ENCODE measurements at places on chromosomes 2 and 18. TPM values are rescaled to one million over a fixed set of nuclear protein-coding genes. Genes with fewer than 3 reads are reported as not detected.
A peak's percentile ranks its signal among the peaks of the same experiment; 100 is the strongest.

DNA sequence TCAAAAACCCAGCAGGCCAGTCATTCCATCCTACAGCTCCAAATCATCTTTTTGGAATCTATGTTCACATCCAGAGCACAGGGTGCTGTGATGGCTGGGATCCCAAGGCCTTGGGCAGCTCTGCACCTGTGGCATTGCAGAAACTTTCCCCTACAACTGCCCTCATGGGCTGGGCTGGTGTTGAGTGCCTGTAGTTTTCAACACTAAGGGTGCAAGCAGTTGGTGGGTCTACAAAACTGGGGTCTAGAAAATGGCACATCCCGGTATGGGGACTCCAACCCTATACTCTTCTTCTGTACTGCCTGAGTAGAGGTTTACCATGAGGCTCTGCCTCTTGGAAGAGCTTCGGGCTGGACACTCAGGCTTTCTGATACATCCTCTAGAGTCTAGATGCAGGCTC is 95.2 kb upstream of the TEKT4 start:
- no peak for DNase-seq

GRCh38 chr18:42574871-42575270 is 540.6 kb downstream of the RIT2 start:
- no peak for DNase-seq

GRCh38 chr2:25512707-25513106 is 160.7 kb downstream of the DTNB start:
- DNase-seq, result no peak

- no peak for DNase-seq
These were observed 891.8 kb downstream of the DSC3 start for GRCh38 chr18:30150586-30151250.

DNA sequence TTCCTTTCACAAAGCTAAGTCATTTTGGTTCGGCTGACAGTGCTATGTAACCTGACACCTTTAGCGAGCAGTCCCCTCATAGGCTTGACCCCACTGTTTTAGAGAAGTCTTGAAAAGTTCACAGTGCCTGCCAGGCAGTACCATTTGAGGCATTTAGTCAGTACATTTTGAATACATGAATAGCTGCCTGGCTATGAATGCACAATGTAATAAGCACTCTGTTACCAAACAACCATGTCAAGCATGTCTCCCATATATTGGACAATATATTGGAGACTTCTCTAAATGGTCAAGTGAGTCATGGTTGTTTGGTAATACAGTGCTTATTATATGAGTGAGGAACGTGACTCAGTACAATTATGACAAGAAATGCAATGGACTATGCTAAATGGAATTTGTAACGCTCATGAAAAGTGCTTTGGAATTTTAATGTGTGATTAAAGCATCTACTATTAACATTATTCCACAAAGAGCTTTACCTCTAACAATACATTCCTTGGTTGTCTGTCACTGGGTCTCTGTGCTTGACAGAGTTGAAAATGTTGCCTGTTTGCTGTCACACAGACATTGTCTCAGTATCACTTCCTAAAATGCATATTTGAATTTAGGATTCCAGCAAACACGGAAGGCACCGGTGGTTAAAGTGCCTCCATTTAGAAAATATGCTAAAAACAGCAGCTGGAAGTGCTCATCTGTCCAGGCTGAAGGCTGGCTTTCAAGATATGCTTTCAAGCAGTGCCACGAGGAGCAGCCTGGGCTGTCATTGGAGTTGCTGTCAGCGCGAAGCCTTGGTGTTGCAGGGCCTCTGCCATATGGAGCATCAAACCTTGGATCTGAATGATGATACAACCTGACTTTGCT is 458.6 kb downstream of the FBXO15 start:
- DNase-seq, result no peak

- no peak for DNase-seq
These were observed 12.6 kb downstream of the CTAGE1 start for GRCh38 chr18:22405142-22405541.

The REG3A gene
- not detected for polyA plus RNA-seq

DNA sequence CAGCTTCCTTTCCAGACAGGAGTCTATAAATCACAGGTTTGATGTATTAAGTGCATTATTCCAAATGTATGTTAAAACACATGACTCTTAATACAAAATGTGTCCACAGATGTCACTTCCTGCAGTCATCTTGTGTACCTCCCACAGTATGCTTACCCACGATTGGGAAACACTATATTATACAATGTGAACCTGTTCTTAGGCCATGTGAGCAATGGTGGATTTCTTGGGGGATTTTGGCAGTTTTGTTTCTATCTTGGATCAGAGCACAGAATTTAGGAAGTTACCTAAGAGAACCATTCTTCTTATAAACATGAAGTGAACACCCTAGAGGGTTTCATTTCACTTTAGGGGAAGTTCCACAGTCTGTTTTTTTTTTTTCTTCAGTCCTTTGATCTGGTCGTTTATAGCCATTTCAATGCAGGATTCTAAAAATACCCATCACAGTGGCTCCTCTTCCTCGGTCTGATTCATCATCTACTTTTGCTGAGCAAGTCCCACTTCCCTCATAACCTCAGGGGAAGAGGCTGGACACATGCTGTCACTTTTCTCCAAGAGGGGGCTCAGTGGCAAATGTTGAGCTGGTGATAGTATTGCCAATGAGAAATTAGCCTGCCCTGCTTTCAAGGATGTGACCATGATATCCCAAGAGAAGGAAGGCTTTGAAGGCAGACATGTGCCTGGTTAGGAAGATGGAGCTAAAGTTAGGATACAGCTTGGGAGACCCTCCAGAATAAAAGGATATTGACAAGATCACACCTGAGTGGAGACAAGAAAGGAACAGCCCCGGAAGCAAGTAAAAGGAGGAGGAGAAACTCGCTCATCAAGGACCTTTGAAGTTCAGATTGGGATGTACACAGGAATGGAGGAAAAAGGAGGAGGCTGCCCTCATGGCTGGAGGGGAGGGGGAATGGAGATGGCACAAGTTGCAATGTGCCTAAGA is 22.6 kb downstream of the PLEK start:
- no peak for DNase-seq

- DNase-seq, result no peak
These were observed 134.7 kb downstream of the EML6 start for GRCh38 chr2:54858021-54858681.

- peak; percentile 19 for DNase-seq
These were observed 46.9 kb upstream of the GREB1L start for GRCh38 chr18:21194871-21195771.

The POTEJ gene
- 0.64 TPM for polyA plus RNA-seq

The MDH1B gene
- polyA plus RNA-seq, result 4.6 TPM

DNA sequence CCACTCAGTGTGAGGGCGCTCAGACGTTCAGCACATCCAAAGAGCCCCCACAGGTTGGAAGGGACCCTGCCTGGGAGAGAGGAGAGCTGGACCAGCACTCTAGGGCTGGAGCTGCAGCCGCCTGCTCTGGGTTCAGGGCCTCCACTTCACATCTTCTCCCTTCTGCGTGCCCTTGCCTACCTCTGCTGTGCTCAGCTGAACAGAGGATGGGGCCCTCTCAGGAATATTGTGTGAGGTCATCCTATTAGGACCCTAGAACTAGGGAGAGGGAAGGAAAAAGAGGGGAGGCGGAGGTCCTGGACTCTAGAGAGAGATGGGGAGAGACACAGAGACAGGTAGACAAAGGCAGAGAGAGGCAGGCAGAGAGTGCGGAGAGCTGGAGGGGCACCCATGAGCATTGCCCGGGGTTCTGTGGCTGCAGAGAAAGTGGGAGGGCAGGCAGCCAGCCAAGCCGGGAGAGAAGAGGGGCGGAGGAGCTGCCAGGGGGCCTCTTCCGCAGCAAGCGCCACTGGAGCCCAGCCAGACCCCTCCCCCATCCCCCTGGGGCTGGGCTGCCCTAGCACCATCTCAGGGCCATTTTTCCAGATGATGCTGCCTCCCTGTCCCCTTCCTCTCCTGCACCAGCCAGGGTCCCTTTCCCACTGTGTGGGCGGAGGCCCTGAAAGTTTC is 8.3 kb upstream of the TNS1 start:
- no peak for DNase-seq

GRCh38 chr2:32991091-32991845 is 44.5 kb downstream of the LTBP1 start:
- DNase-seq, result no peak

GRCh38 chr2:164621764-164622105 is 453 bp upstream of the GRB14 start:
- no peak for DNase-seq

The IL18R1 gene
- polyA plus RNA-seq, result 4.2 TPM
